ENCODE measurements at places on chromosomes 11 and 22.

GRCh38 chr22:44668190-44668885, 33.7 kb upstream of the PRR5 start:
- DNase-seq: peak; percentile 75

- DNase-seq: no peak
Observed at GRCh38 chr11:45031912-45032519, 81.3 kb upstream of the TP53I11 start.

DNA sequence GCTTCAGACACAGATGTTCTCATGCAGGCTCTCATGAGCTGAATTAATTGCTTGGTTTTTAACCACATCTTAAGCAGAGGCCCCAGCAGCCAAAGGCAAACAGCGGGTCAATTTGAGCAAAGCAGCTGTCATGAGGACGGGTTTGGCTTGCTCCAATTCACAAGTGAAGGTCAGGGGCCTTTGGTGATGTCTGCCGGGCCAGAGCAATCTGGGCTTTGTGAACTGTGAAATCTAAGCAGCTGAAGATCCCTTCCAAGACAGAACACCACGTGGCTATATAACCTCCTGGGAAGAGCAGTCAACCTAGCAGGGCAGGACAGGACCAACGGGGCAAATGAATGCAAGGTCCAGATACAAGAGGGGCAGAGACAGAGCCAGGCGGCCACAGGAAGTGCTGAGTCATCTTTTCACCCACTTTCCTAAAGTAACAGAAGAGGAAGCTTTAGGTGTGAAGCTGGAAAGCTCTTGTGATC, 187.3 kb upstream of the B3GAT1 start:
- no peak for DNase-seq

DNA sequence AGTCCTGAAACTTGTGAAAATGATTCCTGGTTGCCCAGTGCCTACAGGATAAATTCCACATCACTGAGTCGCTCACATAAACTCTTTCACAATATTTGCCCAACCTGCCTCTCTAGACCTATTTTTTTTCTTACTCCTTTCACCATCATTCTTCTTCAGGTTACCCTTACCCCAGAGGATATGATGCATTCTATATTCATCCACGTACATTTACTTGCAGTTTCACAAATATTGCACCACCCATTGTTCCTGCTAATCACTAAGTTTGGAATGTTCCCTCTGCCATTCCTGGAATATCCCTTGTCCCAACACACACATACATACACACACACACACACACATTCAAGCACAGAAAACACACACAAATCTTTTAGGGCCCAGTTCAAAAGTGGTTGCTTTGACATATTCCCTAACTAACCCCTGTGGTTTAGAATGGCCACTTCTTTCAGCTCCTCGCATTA, 379.5 kb downstream of the ETS1 start:
- DNase-seq: no peak

- no peak for DNase-seq
Observed at GRCh38 chr11:9138612-9139579, 47.5 kb upstream of the SCUBE2 start.

DNA sequence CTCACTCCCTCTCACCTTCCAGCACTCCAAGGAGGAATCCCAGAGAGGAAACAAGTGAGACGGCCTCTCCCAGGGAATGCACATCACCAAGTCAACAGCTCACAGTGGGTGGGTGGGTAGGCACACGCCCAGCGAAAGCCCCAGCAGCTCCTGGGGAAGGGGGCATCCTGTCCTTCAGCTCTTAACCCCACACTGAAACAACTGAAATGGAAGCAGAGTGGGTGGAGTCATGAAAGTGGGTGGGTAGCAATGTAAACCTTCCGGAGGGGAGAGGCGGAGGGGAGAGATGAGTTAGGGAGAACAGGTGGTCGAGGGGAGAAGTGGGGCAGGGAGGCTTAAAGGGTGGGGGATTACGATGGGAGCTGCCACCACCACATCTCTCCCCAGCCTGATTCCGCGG, 5.4 kb downstream of the MCHR1 start:
- DNase-seq: no peak

DNA sequence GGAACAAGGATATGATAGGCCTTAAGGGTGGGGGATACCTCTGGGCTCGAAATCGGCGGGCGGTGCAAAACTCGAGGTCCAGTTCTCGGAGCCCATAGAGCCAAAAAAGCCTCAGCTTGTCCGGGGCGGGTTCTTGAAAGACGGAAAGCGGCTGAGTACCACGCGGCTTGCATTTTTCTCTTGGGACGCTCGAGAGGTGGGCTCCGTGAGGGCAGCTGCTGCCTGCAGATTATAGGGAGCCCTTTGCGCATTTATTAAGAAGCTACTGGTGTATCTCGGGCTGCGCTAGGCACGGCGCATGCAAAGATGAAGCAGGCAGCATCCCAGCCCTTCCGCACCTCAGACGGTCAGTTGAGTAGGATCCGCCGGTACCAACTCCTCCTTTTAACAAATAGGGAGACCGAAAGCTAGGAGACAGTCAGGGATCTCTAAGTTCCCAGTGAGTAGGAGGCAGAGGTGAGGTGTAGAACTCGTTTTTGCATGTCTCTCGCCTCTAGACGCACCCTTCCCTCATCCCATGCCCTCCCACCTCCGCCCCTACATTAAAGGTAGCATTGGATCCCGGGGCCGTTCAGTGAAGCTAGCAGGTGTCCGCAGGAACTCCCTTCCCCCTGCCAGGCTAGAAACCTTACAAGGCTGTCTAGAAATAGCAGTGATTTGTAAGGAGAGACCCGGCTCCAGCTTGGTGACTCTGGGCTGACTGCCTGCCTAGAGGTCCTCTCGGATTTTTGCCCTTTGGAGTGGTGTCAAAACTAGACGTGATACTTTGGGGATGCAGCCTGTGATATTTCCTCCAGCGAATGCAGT, 768 bp downstream of the LDHA start:
- DNase-seq: no peak

Data from aorta (tissue), 5 donors.